ENCODE measurements at places on chromosomes 5 and 9.

DNA sequence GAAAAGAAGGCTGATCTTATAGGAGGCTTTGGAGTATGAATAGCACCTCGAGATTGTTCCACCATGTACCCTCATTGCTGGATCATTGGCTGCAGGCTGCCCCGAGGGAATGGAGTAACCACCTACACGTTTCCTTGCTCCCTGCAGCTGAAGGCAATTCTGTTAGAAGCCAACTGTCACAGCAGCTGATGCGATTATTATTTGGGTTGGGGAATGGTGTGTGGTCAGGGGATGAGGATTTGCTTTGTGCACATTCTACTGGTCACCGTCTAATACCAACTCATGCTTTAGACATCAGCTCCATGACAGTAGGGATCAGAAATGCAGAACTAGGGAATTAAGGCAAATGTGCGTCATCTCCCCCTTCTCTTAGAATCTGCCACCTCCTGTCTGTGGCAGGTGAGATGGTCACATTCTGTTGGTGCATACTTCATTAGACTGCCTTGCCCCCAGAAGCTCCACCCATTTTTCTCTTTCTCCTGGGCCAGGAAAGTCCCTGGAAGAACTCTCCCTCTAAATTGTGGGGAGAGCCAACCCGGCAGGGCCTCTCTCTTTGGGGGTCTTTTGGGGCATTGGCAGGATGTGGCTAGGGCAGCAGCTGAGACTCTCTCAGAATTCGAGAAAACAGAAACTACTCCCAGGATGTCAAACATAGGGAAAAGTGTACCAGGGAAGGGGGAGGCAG is 32.8 kb downstream of the NEUROG1 start:
- DNase-seq = no peak

DNA sequence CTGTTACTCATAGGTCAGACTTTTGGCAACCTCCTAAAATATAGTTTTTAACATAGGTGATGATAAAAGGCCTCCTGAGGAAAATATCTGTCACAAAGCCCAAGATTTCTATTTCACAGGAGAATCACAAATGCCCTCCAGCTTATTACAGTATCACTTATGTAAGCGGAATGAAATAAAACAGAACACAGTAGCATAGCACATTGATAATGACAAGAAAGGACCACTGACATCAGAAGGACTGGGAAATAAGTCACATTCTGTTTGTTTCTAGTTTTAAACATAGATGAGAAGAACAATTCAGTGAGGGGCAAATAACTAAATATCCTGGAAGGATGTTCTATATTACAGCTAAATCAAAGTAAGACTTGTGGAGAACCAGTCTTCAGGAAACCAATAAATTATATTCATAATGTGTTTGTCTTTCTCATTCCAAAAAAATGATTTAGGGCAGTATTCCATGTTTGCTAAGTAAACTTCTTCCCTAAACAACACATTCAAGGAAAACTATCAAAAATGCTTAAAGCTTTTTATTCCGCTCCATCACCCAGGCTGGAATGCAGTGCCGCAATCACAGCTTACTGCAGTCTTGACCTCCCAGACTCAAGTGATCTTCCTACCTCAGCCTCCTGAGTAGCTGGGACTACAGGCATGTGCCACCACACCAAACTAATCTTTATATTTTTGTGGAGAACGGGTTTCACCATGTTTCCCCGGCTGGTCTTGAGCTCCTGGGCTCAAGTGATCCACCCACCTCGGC is 20.8 kb upstream of the CTNNAL1 start:
- DNase-seq = no peak

GRCh38 chr5:34041247-34041972 is 1.6 kb downstream of the C1QTNF3 start:
- no peak for DNase-seq

DNA sequence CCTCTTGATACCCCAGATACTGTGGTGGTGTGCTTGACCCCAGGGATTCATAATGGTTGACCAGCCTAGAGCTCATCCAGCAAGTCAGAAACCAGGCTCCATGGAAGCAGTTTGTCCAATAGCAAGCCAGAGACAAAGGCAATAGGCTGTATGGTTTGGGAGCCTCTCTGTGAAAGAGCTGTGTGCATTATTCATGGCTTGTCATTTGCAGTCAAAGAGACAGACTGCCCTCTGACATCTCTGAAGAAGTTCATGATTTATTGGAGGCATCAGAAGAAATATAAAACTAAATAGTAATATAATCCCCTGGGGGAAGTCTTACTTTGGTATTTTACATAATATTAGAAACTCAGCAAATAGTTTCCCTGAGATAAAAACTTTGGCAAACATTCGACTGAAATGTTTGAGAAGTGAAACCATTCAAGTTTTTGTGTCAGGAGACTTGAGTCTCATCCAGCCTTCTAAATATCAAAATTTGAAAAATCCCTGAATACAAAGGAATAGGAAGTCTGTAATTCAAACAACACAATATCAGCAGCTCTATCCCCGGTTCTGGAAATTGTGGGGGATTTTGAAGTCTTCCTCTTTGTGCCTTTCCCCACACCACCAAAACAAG is 250.3 kb downstream of the ZSWIM6 start:
- DNase-seq = no peak

- DNase-seq = no peak
Observed at GRCh38 chr5:10251405-10251804, 1.3 kb downstream of the CCT5 start.

GRCh38 chr5:164748861-164749260 is 1243.4 kb downstream of the MAT2B start:
- no peak for DNase-seq

DNA sequence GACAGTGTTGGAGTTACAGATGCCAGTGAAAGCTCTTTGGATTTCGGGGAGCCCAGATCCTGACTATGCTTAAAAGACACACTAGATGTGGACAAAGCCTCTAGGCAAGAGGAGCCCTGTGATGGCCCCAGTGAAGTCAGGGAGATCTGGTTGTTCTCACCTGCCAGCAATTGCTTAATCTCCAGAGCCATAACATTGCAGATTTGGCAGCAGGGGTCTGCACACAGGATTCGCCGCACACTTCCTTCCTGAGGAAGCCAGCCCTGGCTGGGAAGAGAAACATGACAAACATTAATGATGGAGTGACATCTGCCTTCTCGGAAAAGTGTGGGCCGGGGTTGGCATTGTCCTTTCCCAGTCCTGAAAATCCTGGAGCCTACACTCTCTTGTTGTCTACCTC is 65.2 kb upstream of the PHF24 start:
- DNase-seq = no peak

GRCh38 chr9:36992501-36993316 is 41.4 kb downstream of the PAX5 start:
- DNase-seq = no peak

- DNase-seq = no peak
Observed at GRCh38 chr5:34038838-34039237, 4.2 kb downstream of the C1QTNF3 start.

DNA sequence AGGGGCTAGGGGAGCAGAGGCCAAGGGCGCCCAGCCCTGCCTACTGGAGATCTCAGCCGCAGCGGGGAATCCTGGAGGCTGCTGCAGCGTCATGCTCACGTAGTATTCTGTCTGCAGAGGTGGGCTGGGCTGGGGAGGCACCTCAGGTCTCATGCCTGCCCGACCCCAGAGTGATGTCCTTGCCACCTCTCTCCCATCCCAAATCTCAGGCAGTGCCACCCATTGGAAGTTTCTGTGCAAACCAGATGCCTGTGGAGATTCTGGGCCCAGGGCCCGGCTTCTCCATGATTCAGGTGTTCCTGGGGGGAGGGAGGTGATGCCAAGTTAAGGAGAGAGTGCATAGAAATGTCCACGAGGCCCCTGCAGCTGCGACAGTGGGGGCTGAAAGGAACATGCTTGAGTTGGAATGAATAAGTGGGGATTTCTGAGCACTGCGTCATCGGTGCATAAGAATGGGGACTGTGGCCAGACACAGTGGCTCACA is 72.0 kb downstream of the ANKRD33B start:
- DNase-seq = no peak
